ENCODE measurements at places on chromosomes 7 and 10.

- DNase-seq: no peak
Measured at GRCh38 chr7:26859720-26860119, 4.7 kb downstream of the SKAP2 start.

DNA sequence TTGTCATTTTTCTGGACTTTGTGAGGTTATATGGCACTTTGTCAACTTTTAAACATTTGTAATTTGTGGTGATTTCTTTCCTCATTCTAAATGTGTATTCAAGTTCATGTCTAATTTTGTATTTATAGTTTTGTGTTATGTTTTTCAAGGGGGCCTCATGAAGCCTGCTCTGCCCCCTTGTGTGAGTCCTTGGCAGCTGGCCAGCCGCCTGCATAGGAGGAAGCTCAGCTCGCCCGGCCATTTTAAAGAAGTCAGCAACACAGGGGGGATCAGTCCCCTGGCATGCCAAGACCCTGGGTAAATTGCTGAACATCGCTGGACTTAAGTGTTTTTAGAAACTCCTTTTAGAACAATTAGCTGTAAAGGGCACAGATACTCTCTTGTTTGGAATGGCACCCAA, 123.0 kb downstream of the ANLN start:
- no peak for DNase-seq

DNA sequence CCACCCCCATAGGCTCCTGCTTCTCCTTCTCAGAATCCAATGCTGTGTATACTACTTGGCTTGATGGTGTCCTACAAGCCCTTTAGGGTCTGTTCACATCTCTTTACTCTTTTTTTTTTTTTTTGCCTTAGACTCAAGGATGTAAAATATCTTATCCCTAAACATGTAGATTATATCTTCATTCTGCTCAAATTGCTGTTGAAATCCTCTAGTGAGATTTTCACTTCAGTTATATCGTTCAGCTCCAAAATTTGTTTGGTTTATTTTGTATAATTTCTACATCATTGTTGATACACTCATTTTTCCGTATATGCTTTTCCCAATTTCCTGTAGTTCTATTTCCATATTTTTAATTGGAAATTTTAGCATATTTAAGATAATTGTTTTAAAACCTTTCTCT, 1.8 kb upstream of the AKR1C3 start:
- no peak for DNase-seq

DNA sequence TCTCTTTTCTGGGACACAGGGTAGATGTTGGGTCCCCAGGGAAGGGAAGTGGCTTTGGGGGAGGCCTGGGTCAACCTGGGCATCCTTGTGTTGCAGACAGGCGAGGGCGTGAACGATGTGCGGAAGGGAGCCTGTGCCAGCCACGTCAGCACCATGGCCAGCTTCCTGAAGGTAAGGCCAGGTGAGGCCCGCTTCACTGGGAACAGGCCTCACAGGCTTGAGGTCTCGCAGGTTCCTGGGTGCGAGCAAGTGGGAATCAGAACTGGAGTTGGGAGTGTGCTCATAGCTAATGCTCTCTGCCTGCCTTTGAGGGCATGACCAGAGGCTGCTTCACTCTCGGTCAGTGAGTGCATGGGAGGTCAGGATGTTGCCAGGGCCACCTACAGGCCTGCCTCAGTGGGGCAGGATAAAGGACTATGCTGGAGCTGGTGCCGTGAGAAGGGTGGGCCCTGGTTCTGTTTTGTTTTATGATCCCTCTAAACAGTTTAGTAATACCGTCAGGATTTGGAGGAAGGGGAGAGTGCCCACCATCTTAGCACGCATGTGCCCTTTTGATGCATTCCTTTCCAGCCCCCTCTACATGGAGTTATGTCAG, 8.4 kb downstream of the DBNL start:
- DNase-seq: no peak

- DNase-seq: no peak
Measured at GRCh38 chr10:70430493-70431445, 10.7 kb downstream of the NODAL start.

- no peak for DNase-seq
Measured at GRCh38 chr7:13091974-13092707, 404.7 kb downstream of the ARL4A start.

- no peak for DNase-seq
Measured at GRCh38 chr10:43162604-43163003, 24.4 kb downstream of the CSGALNACT2 start.

Data from NCI-H2171 treated with DMSO at 0.1 percent for 48 hours (cell line).